ENCODE measurements at places on chromosomes 2 and 18.

DNA sequence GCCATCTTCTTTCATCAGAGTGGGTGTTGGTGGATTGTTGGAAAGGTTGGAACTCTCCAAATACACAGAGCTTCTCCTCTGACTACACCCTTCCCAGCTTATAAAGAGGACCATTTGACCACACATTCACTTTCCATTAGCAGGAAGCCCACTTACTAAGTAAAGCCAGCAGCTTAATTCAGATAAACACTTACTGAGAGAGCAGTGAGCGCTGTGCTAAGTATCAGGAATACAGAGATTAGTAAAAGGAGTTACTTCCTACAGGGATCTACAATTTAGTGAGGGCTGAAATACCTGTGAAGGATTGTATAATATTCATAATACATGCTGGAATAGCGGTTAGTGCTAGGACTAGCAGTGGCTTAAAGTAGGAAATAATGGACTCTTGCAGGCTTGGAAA is 343.0 kb downstream of the NYAP2 start:
- no peak for DNase-seq

- no peak for DNase-seq
Observed at GRCh38 chr18:59075923-59076322, 63.8 kb upstream of the SEC11C start.

- DNase-seq, result no peak
Observed at GRCh38 chr2:221241072-221241471, 331.0 kb downstream of the EPHA4 start.

- DNase-seq, result no peak
Observed at GRCh38 chr2:211014376-211014775, 458.0 kb downstream of the CPS1 start.

GRCh38 chr2:159753797-159754196 is 41.5 kb downstream of the MARCHF7 start:
- no peak for DNase-seq

- no peak for DNase-seq
Observed at GRCh38 chr2:6679471-6679870, 186.2 kb downstream of the CMPK2 start.

- DNase-seq, result no peak
Observed at GRCh38 chr18:29241199-29241598, 1064.3 kb upstream of the CDH2 start.

DNA sequence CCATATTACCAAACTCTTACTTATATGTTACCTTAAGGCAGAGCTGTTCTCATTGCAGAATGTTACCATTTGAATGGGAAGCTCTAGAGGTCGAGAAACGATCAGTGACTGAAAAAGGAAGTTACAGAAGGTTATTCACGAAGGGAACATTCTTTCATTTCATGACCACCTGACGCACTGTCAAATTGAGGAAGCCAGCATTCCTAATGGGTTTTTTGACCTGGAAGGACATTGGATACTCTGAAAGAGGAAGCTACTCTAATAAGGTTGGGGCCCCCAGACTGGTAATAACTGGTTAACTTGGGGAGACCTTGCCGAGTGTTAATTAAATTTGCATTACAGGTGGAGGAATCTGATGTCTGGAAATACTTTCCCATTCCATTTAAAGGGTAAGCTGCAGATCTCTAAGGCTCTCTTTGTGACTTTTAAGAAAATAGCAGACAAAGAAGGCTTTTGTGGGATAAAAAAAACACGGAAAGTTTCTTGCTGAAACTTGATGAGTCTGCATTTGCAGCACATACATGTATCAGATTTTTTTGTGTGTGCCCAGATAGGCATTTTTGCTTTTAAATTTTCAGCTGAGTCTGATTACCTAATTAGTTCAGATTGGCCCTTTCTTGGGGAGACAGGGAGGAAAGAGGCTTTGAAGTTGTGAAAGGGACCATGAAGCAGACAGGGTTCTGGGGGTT is 137.1 kb downstream of the LTBP1 start:
- no peak for DNase-seq

GRCh38 chr18:70582981-70583380 is 294.1 kb downstream of the SOCS6 start:
- no peak for DNase-seq

DNA sequence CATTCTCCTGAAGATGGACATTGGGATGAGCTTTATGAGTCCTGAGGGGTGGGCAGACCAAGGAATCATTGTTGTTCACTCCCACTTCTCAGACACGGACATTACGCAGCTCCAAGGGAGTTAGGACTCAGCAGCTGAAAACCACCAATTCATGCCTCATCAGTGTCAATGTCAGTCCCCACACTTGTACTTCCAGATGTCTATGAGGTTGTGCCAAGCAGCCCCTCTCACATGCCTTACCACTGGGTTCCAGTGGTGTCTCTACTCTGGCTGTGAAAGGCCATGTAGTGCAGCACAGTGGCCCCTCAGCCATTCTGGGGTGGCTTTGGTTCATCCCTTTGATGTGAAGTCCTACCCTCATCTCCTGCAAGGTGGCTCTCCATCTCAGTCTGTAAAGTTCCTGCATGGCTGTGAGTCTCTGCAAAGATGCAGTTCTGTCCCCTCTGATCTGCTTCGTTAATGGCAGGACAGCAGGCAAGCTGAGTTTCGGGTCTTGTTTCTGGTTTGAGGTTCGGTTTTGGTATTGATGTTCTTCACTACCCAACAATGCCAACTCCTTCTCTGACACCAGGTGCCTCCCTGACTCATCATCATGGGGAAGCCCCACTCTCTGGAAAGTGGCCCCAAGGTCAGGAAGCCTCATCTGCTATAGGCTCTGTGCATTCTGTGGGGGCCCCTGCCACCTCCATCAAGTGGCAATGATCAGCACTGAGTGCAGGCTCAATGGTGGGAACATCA is 14.0 kb upstream of the COL6A3 start:
- DNase-seq, result peak; percentile 42

DNA sequence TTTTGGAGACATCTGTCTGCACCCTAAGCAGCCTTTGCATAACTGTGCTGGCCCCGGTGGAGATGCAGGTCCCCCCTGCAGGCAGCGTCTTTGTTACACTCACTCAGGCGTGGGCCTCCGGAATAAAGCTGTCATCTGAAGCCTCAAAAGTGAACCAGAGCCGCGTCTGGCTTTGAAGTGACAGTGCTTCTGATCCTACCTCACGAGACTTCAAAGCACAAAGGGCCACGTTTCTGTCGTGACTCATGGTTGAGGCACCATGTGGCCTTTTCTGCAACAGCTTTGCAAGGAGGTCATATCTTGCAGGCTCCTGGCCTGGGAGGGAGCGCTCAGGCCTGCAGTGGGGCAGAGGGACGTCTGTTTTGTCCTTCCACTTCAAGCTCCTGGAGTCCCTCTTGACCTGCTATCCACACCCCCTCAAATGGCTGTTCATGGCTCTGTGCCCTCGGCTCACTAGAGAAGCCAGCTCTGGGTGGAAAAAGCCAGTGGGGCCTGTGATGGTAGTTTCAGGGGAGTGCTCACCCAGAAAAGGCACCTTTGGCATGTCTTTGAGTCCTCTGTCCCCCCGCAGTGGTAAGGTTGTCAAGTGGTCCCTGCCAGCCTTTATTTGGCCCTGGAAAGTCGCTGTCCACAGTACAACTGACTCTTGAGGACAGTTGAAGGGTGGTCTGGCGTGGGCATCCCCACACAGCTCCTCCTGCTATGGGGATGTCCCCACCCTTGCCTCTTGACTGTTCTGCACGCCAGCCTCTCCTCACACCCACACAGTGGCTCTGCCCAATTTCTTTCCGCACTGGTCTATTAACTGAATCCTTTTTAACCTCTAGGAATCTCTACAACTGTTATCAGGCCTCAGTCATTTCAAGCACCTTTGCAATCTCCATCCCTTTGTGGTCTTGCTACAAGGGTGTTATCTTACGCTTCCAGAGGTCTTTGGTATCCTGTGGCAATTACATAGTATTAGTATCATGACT is 19.3 kb downstream of the GPR55 start:
- DNase-seq, result peak; percentile 53

- DNase-seq, result peak; percentile 45
Observed at GRCh38 chr2:205947621-205948495, 138.1 kb downstream of the INO80D start.

DNA sequence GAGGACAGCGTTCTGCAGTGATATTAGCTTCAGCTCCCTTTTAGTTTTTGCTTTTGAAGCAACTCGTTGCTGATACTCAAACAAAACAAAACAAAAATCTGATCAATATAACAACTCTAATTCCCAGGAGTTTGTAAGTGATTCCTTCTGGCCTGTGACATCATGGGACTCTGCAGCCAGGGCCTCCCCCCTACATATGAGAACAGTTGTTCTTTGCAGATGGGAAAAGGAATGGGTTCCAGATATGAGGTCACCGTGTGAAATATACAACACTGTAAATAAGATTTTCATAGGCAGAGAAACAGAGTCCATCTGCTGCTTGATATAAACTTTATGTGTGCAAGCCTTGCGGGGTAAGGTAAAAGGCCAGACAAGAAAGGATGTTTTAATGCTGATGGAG is 56.7 kb downstream of the DIS3L2 start:
- DNase-seq, result no peak

DNA sequence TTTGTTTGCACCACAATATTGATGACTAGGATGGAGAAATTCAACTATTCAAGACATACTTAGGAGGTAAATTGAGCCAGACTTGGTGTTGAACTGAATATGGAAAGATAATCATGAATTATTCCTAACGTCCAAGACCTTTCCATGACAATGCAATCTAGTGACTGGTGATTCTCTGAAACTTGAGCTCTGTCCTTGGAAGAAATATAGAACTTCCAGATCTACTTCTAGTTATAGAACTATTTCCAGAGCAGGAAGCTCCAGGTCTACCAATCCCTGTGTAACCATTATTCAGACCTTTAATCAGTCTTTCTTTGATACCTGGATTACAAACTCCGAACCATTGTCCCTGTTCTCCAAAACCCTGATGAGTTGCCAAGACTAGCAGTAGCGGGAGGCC is 272.6 kb upstream of the SLC14A2 start:
- no peak for DNase-seq
